ENCODE measurements at places on chromosomes 11 and 22.

DNA sequence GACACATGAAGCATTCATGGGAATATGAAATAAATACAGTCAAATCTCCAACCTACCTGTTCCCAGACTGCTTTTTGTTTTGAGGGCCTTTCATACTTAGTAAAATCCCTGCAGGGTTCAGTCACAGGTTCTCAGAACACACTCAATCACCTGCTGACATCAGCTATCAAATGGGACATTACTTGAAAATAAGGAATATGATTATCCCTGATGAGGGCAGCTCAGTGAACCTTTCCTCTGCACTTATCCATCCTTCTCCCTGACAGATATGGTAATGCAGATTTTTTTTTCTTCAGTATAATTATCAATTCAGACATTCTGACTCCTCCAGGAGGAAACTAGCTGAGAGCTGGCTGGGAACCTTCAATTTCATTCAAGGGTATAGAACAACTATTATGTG is 1127.4 kb upstream of the CCDC90B start:
- DNase-seq: no peak

DNA sequence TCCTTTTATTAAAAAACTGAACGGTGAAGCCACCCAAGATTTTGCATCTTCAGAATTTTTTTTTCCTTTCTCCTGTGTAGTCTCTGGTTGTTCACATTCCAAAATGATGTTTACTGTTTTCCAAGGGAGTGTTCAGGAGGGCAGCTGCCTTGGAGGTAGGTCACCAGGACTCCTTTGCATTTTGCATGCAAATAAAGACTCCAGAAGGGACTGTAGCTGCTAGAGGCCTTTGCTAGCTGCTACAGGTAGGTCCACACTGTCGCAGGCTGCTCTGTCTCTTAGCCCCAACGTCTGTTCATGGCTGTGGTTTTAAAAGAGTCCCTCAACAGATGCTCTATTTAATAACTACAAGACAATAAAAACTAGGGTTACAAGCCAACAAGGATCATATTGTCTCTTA is 11.4 kb downstream of the CTSC start:
- DNase-seq: no peak

- no peak for DNase-seq
These were observed 7.3 kb downstream of the SNX19 start for GRCh38 chr11:130908770-130909625.

DNA sequence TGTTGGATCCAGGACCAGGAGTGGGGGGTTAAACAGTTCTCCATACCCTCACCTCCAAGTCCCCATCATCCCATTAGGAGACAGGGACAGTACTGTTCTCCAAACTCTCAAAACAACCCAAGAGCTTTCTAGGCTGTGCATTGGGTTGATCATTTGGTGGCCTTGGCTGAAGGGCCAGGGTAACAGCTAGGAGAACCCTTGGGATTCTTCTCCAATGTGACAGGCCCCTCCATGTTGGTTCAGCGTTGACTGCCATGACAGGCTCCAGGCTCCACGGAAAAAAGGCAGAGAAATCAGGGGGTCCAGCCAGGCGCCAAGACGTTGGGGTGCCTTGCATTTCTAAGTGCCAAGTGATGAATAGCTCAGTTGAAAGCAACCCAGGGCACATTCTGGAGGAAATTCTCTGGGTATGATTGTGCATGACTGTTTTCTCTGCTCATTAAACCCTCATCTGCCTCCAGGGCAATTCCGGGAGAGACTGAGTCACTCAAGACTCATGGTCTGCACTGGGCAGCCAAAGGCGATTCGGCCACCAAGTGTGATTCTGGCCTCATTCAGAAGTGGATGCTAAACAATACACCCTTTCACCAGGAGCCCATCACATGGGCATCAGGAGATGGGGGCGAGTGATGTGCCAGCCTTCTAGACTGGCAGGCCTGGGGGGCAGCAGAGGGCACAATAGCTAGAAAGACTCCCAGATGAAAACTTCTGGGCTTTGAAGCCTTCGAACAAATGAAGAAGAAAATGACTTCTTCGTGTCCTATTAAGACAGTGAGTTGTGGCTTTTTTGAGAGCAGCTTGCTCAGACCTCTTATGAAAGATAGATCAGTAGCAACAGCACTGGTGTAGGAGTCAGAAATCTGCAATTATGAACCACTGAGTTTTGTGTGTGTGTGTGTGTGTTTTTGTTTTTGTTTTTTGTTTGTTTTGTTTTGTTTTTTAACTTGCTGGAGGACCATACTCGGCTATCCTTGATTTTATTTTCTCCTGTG is 27.7 kb downstream of the CD44 start:
- DNase-seq: no peak

GRCh38 chr11:4090258-4090657 is 4.3 kb upstream of the RRM1 start:
- DNase-seq: no peak

- no peak for DNase-seq
These were observed 36.2 kb upstream of the KRTAP5-7 start for GRCh38 chr11:71490731-71491390.

DNA sequence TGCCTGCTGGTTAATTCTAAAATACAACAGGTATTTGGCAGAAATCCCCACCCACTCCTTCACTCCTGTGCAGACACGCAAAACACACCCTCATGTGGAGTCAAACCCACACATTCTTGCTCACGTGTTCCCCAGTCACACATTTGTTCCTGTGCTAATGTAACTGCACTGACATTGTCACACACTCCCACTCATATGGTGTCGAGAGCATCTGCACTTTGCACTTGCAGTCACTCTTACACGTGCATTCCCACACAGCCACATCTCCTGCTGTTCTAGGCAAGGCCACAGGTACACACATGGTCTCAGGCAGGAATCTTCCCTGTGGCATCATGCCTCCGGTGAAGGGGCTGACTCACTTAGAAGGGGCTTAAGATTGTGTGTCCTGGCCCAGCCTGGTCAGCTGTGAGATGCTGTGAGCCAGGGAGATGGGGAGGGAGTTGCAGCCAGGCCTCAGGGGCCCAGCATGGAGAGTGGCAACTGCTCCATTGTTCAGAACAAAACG is 395.0 kb downstream of the TENM4 start:
- DNase-seq: no peak

- no peak for DNase-seq
These were observed 46.4 kb upstream of the HORMAD2 start for GRCh38 chr22:30033901-30034300.

DNA sequence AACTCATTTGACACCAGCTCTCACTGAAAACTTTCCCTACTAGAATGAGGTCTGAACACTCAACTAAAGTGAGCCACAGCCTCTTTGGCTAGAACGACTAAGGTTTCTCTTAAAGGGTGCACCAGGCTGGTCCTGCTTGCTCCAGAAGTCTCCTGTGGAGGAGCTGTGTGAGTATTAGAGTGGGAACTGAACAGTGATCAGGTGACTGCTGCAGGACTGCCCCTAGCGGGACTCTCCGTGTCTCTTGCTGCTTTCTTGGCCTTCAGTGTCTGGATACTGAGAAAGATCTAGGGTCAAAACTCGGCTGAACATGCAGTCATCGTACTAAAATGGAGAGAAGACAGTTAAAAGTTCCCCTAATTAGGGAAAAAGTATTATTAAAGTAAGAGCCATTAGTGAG is 34.6 kb downstream of the FAM118A start:
- no peak for DNase-seq
